Right kidney (tissue), 9 donors: ENCODE measurements at places on chromosomes 5 and 9.
A peak's percentile ranks its signal among the peaks of the same experiment; 100 is the strongest.

- no peak for DNase-seq
These were observed 152.1 kb downstream of the GNAQ start for GRCh38 chr9:77879437-77879943.

DNA sequence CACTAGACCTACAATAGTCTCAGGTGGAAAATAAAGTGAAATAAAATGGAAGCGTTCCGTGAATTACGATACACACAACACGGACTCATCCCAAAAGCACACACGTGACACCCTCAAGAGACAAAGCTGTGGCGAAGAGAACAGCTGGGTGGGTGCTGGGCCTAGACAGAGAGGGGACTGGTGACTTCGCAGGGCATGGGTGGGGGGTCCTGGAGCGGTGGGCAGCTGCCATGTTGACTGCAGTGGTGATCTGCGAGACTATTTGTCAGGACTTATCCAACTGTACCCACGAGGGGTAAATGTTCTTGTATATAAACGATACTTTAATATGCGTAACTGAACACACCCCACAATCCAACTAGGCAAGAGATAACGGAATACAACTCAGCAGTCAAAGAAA, 52.0 kb downstream of the GOLM1 start:
- no peak for DNase-seq

- DNase-seq, result no peak
These were observed 17.0 kb upstream of the TNC start for GRCh38 chr9:115134941-115135340.

DNA sequence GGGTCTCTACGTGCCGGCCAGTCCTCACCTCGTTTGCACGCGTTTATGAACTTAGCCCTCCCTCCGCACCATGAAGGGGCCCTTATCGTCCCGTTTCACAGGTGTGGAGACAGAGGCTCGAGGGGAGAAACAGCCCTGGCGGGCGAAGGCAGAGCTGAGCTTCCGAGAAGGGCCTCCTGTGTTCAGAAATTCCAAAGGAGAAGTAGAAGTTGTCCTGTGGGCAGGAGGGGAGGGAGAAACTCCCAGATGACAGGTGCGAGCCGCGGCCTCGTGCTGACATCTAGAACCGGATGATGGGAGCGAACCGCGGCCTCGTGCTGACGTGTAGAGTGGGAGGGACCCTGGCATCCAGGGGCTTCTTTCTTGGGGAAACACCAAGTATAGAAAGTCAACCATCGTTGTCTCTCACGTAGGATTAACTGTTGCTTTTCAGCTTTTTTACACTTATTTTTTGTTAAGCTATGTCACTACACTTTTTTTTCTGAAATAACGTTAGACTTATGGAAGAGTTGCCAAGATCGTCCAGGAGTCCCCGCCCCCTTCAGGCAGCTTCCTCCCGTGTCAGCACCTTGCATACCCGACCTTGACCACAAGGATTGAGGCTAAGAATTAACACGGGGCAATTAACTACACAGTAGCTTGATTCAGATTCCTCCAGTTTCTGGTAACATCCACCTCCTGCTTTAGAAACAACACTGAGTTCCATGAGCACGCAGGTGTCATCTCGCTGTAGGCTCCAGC, 42.8 kb upstream of the NKD2 start:
- DNase-seq, result no peak

DNA sequence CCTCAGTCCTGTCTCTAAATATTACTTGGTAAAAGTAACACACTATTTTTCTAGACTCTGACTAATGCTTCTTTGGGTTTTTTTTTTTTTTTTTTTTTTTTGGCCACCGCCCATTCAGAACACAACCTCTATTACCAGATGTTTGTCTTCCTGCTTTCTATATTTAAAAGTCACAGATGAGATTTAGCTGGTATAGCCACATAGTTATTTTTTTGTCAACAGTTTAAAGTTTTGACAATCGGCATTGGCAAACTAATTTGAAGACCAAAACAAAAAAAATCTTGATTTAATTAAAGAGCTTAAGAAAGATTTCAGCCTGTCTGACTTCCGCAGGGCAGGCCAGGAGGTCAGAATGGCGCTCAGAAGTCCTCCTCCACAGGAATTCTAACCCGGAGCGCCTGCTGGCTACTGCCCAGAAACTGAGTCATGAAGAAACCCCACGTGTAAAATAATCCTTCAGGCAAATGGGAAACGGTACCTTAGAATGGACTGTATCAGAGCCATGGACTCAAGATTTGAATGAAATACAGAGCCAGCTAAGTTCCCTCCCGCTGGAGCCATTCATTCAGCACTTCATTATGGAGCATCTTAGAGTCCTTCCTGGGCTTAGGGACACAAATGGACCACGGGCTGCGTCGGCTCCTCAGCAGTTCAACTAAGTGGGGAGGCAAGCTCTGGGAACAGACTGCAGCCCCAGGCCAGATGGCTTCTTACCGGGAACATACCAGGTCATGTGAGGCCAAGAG, 55.6 kb downstream of the PTPDC1 start:
- peak; percentile 48 for DNase-seq

- no peak for DNase-seq
These were observed 200.1 kb downstream of the PAX5 start for GRCh38 chr9:36833954-36834353.

GRCh38 chr5:146744068-146744745, 134.3 kb downstream of the PPP2R2B start:
- DNase-seq, result no peak

- no peak for DNase-seq
These were observed 57.5 kb downstream of the HMGCS1 start for GRCh38 chr5:43255704-43256103.

DNA sequence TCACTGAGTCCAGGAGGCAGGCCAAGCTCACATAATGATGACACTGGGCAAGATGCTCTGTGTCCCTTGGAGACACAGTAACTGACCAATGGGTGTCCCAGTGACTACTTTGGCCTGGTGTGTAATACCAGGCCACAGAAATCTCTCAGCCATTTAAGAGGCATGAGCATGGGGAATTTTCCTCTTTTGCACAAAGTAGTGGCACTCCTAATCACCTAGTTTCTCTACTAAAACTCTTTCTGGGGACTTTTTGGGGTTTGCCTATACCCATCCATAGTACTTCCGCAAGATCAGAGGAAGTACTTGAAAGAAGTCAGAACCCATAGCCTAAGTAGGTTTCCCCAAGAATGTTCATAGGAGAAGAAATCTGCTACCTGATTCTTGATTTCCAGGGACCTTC, 161.9 kb downstream of the ARSB start:
- no peak for DNase-seq

DNA sequence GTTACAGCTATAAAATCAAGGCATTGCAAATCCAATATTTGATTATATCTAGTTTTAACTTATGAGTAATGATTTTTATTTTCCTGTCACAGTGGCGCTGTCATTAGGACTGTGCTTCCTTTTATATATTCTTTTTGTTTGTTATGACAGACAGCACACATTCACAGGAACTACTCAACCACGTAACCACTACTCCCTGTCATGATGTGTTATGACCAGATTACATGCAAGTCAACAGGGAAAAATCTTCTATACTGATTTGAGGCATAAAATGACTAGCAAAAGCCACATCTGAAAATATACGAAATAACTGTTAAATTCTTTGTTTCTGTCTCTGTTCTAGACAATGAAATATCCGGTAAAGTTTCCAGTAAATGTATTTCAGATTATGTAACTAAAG, 25.4 kb downstream of the SREK1 start:
- no peak for DNase-seq

DNA sequence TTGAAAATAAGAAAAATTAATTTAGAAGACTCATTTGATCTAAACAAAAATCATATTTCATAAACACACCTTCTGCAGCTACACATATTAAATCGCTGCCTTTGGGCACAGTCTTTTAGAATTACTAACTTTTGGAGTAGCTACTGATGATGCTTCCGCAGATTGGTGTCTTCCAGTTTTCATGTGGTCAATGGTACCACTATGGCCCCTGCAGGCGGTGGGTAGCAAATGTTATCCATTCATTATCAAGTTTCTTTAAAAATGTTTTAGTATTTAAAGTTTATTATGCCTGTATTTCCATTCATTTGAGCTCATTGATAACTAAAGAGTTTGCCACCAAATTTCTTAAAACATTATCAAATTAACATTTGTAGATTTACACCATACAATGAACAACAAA, 122.9 kb upstream of the GRAMD2B start:
- no peak for DNase-seq

- peak; percentile 25 for DNase-seq
These were observed 455 bp downstream of the KIF20A start for GRCh38 chr5:138179277-138179857.

- DNase-seq, result no peak
These were observed 202.9 kb upstream of the PANK3 start for GRCh38 chr5:168781941-168782571.

DNA sequence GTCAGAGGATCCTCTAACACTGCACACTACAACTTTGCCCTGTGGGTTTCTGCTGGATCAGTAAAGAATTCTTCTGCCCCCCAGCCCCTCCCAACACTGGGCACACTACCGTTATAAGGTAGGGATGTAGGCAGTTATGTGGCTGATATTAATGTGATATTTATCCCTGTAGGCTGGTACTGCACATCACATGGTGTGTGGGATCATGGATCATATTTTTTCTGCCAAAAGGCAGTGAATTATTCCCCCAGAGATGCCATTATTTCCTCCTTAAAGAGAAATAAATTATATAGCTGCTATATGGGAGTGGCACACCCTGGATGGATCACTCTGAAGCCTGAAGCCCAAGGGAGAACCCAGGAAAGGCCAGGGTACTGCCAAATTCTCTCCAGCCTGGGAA, 69.5 kb downstream of the SV2C start:
- no peak for DNase-seq

GRCh38 chr5:14488709-14489108, 92.9 kb upstream of the OTULINL start:
- no peak for DNase-seq

- DNase-seq, result no peak
These were observed 112.3 kb upstream of the NR3C1 start for GRCh38 chr5:143515829-143516228.

DNA sequence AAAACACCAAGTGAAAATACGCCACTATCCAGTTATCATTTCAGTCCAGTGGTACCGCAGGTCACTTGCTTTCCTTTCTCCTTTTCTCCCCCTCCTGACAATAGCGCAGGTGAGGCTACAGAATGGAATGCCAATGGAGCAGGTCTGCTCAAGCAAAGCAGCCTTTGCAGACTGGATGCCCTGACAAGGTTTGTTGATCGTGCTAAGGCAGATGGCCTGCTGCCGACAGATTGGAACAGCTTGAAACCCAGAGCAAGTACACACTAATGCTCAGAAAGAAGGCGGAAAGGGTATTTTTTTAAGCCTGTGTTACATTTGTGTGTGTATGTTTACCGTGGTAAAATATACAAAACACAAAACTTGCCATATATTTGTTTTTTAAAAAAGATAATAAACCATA, 19.4 kb downstream of the SPACA9 start:
- DNase-seq, result no peak
